ENCODE measurements at places on chromosomes 4 and X.

DNA sequence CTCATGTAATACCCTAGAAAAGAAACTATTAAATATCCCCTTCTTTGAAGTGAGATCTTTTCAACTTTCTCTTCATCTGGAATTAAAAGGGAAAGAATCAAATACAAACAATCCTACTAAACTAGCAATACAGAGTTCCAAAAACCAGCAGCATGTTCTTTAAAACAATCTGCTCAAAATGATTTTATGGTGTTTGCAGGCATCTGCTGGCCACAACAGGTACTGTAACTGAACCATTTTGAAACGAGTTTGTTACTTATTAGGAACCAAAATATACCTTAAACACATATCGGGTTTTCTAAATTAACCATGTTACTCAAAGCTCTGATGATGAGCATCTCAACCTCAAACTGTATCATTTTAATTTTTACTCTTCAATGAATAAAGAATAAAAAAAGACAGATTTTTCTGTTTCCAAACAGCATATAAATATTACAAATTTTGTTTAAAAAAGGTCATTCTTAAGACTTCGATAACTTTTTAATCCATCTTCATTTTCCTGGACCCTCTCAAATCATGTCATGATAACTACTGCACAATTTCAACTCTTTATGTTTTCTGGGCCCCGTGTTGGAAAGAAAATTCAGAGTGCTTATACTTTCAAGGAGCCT, 56.5 kb downstream of the ARAP2 start:
- DNase-seq: no peak

DNA sequence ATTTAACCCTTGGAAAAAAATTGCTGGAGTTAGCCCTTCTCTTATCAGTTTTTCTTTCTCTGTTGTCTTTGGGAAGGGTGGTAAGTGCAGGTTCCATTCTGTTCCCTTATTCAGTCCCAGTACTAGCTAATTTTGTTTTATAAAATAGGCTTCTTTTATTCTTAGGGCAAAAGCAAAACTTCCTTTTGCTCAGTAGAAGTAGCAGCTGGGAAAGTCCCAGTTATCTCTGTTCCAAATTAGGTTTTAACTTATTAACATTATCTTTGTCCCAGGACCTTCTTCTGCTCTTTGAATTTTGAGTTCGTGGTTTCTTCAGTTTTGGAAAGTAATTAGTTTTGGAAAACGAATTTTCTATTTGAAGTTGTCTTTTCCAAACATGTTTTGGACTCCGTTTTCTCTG, 61.1 kb downstream of the BANK1 start:
- DNase-seq: no peak

GRCh38 chrX:3346501-3347259, at the start of gene MXRA5:
MXRA5 (minus strand) TSS chrX:3346652; CDS start chrX:3343833, 2,819 bp downstream.
- no peak for DNase-seq

- DNase-seq: no peak
These were observed 121.9 kb downstream of the DKK2 start for GRCh38 chr4:106914223-106914622.

DNA sequence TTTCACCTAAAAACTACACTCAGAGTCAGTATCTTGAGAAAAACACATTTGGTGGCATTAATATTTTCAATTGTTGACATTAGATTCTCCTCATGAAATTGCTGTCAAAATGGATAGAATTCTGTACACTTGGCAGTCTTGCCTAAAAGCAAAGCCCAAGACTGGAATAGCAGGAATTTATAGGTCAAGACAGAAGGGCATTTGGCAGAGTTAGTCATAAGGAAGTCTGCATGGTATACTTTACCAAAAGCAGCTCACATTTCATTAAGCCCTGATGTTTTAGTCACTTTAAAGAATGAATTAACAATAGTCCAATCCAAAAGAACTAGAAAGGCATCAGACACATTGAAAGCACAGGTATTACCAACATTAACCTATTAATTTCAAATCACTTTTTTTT, 7.1 kb downstream of the CCDC160 start:
- DNase-seq: no peak

- DNase-seq: no peak
These were observed 30.9 kb downstream of the PTCHD1 start for GRCh38 chrX:23365541-23365940.

DNA sequence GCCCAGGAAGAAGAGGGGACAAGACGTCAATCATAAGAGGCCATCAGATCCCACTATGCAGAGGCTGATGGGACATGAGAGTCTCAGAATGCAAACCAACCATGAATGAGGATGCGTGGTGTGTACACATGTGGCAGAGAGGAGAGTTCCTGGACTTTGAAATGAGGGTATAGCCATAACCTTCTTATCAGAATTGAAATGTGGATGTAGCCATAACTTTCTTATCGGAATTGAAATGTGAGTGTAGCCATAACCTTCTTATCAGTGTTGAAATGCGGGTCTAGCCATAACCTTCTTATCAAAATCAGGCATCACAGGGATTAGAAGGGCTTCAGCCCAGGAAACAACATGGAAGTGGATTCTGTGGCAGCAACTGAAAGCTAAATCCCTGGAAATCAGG, 415.5 kb upstream of the FAT1 start:
- DNase-seq: no peak

GRCh38 chrX:30065226-30065625, 150.1 kb upstream of the MAGEB2 start:
- DNase-seq: no peak
